ENCODE measurements at places on chromosomes 1 and 21.

GRCh38 chr1:42128964-42129363 is 24.2 kb upstream of the GUCA2B start:
- DNase-seq, result no peak

DNA sequence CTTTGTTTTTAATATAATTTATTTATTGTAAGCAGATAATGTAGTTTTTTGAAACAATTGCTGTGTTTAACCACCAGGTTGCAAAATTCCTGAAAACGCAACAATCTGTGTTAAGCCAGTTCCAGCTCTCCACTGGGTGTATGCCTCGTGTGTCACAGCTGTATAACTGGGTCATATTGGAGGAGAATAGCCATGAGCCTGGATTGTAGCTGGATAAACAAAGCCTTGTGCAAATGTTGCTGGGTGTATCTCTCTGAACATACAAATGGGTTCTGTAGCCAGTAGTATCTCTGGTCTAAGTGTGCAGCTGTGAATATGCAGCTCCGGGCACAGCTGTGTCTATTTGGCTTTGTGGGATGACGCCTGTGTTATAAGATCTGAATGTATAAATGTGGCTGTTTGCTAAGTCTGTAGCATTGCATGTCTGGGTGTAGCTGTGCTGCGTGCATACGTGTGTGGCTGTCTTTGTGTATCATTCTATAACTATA is 2.8 kb downstream of the TCEA3 start:
- no peak for DNase-seq

DNA sequence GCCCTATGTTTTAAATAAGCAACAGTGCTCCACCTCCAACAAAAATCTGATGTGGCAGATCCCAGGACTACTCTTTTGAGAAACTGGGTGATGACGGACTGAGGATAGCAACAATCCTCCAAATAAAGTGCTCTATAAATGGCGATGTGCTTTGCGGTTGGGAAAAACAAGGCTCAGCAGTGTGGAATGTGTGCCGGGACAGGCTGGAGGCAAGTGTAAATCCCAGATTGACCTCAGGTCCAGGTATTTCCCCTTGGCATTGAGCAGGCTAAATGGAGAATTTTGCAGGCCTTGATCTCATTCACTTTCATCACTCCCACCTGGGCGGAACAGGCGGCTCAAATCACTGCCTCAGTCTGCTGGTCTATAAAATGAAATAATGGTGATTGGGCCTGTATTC is 35.1 kb downstream of the LRRC42 start:
- no peak for DNase-seq

DNA sequence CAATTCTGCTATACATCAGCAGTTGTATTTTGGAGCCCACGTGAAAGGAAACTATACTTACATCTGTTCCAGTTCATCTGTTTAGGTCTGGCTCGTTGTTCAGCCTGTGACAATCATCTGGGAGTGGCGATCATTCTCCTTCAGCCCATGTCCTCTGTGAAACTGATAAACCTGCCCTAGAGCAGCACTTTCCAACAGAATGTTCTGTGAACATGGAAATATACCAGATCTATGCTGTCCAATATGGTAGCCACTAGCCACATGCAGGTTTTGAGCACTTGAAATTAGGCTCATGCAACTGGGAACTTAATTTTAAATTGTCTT is 24.5 kb upstream of the COQ8A start:
- DNase-seq, result no peak

GRCh38 chr1:115543247-115543646 is 98.5 kb upstream of the VANGL1 start:
- DNase-seq, result no peak

DNA sequence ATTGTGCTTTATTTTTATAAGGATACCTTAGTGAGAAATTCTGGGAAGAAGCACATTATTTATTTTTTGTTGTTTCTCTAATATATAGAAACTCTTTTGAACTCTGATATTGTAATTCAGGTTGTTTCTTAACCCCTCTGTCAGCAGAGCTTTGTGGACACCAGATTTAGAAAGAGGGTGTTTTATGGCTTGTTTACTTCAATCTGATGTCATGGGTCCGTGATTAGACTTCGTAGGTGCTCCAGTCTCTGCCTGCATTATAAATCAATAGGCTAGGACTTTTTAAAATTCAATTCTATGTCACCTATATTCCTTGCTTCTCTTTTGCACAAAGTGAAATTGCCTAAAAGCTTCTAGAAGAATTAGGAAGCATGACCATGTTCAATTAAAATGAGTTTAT is 47.3 kb upstream of the CCDC190 start:
- no peak for DNase-seq

- DNase-seq, result peak; percentile 73
These were observed 161.1 kb upstream of the COL6A1 start for GRCh38 chr21:45820171-45821091.

GRCh38 chr1:111653709-111654108 is 34.1 kb downstream of the RAP1A start:
- DNase-seq, result no peak

DNA sequence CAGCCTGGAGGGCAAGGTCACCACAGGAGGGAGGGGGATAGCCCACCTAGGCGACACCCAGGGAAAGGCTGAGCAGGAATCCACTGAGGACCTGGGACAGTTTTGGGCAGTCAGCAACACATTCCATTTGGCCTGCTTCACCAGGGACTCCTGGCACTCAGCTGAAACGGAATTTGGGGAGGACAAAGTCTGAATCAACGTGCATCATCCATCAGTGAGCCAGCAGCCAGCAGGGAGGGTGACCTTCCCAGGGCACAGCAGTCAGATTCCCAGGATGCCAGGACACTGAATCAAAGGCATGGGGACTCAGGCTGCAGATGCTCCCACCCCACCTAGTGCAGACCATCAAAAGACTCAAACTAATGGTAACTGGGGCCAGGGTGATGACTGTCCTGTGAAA is 4.6 kb downstream of the SH3BP5L start:
- no peak for DNase-seq

DNA sequence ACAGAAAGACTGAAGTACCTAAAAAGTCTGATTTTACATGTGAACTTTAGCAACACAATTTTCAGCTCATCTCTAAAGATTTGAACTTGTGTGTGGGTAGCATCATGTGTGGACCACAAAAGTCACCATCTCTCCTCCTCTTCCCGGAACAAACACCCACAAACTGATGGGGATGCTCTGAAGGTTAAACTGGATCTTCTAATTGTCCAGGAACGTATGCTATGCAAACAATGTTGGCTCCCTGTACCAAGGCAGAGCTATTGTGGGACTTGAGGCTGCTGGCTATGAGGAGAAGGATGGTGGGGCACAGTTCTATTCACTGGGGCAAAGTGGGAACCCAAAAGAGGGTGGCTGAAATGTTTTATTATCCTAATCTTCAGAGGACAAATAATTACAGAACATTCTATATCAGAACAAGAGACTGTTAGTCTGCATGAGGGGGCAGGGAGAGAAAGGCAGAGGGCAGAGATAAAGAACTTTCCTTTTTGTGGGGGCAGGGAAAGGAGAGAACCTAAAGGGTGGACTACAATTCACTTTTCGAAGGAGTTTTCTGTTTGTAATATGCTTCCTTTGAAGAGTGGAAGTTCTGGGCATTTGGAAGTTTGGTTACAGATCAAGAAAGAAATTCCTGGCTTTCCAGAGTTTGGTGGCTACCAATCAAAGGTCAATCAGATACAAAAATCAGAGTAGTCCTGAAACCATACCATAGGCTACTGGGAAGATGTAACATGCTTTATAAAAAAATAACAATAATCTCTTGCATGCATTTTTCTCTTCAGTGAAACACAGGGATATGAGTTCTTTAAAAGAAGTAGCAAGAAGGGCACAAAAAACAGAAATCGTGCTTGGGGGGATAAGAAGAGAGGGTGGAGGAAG is 62.9 kb downstream of the GADD45A start:
- DNase-seq, result no peak

DNA sequence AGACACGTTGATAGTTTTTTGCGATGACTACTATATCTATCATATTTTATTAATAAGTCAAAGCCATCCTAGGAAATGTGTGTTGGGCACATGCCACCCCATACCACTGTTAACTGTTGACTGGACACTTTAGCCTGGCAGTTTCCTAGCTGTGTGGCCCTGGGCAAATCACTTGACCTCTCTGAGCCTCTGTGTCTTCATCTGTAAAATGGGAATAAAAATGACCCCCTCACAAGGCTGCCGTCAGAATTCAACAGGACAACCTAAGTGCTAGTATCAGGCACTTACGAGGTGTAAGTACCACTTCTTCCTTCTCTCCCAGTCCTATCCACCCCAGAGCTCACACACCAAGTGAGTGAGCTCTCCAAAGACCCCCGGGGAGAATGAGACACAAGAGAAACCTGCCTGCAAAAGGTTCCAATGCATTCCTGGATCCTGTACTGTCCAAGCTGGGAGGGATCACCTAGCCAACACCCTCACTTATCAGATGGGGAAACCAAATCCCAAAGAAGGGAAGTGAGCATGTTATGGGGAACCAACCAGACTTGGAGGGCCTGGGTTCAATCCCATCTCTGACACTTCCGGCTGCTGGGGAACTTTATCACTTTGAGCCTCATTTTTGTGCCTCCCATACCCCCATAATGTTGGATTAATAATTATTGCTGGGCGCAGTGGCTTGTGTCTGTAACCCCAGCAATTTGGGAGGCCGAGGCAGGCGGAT is 24.9 kb downstream of the HSPG2 start:
- DNase-seq, result no peak

- DNase-seq, result no peak
These were observed 235.0 kb upstream of the FGGY start for GRCh38 chr1:59061876-59062275.

DNA sequence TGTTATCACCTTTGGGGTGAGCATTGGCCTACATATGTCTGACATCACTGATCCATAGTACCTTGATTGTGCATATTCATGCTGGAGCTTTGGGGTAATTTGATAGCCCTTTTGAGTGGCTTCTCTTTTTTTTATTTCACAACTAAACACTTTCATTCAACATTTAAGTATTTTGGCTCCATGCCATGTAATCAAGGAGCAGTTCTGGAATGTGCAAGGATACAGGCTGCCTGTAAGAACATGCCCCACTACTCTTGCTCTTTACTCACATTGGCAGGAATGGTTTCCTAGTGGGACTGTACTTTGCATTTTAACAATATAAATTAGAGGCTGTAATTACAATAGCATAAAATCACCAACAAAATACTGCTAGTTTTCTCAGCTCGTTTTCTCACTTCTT is 300.7 kb upstream of the SPAG17 start:
- no peak for DNase-seq

DNA sequence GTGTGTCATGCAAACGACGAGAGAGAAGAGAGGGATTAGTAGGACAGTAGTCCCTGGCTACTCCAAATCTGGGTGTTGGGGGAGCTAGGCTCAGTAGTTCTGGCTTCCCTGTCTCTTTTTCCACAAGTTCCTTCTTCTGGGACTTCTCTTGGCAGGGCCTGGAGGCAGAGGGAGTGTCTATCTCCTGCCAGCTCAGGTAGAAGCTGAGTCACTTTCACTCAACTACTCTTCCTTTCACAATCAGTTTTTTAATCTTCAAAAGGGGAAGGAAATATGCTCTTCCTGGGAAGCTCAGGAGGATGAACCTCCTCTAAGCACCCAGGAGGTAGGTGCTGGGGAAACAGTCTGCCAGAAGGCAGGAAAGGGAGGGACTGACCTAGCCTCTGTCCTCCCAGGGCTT is 35.2 kb upstream of the MAGOH start:
- no peak for DNase-seq

- no peak for DNase-seq
These were observed 70.3 kb downstream of the USP24 start for GRCh38 chr1:55144886-55145285.

GRCh38 chr1:31764312-31765040 is at the start of gene ADGRB2:
Gene ADGRB2, minus strand, starts transcription at chr1:31764340. Its CDS starts 7,119 bp downstream, at chr1:31757221.
- no peak for DNase-seq

GRCh38 chr1:239128541-239128940 is 257.8 kb upstream of the CHRM3 start:
- no peak for DNase-seq
